A549 treated with ZK216348 at 1 μM for 4 hours (cell line): ENCODE measurements at places on chromosomes 3 and 15. TPM values are rescaled to one million over a fixed set of nuclear protein-coding genes. Genes with fewer than 3 reads are reported as not detected.

Gene PSMA4
- 357 to 577 TPM (median 387 TPM) in 5 replicates for total RNA-seq

Gene GOLGA8S
- 0.12 to 0.25 TPM (median 0.18 TPM) in 5 replicates for total RNA-seq

Gene CHST2
- 0.60 to 0.89 TPM (median 0.79 TPM) in 5 replicates for total RNA-seq

Gene PRR20G
- 0.35 to 0.56 TPM (median 0.44 TPM) in 5 replicates for total RNA-seq

Gene ITIH4
- total RNA-seq, result 0.32 to 1.6 TPM (median 0.51 TPM) in 5 replicates

Gene THPO
- total RNA-seq, result not detected in 5 replicates

Gene ADAMTSL3
- 0.11 to 1.1 TPM (median 0.33 TPM) in 5 replicates for total RNA-seq
